Renal pelvis (tissue), 12 donors: ENCODE measurements at places on chromosomes 13 and 19. TPM values are rescaled to one million over a fixed set of nuclear protein-coding genes. Genes with fewer than 3 reads are reported as not detected.

MRPL57 gene
- polyA plus RNA-seq, result 25.2 TPM

GRCh38 chr13:44191504-44192171 lies 182.0 kb upstream of the SERP2 start:
- DNase-seq, result peak; percentile 45

LRP3 gene
- polyA plus RNA-seq, result 22.6 TPM

GRCh38 chr19:45218911-45219743 lies 26.1 kb downstream of the EXOC3L2 start:
- no peak for DNase-seq

DNA sequence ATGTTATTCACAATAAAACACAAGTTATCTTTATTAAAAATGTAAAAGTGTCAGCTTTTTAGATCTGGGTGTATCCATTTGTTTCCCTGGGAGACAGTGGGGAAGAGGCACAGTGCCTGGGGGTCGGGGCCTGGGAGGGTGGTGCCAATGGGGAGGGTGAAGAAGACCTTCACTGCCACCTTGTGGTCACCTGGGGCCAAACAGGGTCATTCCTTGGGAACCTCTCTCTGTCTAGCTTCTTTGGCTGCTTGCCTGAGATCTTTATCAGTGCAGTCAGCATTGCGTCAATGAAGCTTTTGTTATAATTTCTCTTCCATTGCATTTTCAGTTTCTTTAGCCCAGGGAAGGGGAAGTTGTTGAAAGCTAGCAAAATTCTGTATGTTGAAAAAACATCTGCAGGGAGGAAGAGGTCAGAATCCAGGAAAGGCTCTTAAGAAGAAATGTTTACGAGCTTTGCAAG lies 39.1 kb downstream of the PCDH8 start:
- DNase-seq, result peak; percentile 60

DNA sequence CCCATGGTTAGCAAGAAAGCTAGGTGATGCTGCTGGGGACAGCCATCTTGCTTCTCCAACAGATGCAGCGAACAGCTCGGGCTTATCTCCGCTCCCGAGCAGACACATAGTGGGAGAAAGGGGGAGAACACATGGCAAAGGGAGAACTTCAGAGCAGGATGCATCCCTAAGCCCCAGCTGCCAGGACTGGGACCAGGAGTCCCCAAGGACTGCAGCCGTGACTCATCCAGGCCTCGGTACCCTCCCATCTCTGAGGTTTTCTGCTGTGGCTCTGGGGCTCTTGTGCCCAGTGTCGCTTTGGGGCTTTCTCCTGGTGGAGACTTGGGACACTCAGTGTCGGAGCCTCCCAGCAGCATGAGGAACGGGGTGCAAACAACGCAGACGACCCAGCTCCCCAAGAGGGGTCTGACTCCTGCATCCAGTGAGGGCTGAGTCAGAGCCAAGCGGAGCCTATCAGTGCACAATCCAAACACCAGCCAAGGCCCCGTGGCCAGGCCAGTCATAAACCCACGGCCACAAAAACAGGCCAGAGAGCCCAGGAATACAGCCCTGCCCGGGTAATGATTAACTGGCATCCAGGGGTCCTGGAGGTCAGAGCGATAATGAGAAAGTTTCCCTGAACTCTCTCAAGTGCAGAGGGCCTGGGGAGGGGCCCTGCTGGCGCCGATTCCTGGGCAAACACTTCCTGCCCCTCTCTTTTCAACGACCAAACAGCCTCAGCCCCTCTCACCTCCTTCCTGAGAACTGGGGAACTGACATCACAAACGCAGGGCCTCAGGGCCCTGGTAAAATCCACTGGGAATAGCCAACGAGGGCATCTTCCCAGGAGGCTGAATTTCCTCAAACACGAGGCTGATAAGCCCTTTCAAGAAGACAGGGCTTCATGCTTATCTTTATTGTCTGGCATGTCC lies 202.9 kb downstream of the USP12 start:
- DNase-seq, result no peak

- no peak for DNase-seq
Measured at GRCh38 chr13:79374578-79374977, 31.5 kb downstream of the RBM26 start.

GRCh38 chr13:97395447-97396136 lies 38.4 kb upstream of the RAP2A start:
- no peak for DNase-seq

- DNase-seq, result no peak
Measured at GRCh38 chr13:93307136-93307535, 80.5 kb downstream of the GPC6 start.

DCLK1 gene
- polyA plus RNA-seq, result 4.5 TPM

GRCh38 chr13:53901593-53901992 lies 873.0 kb downstream of the OLFM4 start:
- no peak for DNase-seq

ZNF583 gene
- polyA plus RNA-seq, result 9.6 TPM

- no peak for DNase-seq
Measured at GRCh38 chr19:51766461-51766860, 5.5 kb downstream of the FPR2 start.

DNA sequence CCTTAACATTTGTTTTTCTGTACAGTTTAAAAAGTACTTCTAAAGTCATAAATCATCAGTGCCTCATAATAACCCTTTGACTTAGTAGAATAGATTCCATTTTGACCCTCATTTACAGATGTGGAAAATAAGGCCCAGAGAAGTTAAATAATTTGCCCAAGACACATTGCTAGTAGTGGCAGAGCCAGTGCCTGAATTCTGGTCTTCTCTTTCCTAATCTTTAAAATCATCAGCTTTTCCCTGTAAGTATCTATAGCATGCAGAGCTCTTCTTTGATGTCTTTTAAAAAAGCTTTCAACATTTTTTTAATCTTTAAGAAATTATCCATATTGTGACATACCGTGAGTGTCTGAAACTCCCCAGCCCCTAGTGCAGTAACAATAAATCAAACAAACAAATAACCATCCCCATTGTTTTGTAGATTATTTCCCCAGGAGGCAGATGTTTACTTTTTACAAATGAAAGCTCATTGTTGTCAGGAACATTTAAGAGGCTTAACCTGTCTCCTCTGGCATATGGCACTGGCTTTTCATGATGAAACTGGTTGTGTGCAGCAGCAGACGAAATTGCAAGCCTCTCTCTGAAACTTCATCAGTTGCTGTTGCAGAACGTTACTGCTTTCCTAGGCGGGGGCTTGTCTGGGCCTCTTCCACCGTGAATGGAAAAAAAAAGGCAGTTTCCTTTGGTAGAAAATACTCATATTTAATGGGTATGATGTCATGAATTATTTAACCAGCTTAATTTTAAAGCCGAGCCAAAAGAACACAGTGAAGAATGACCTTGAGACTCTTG lies 31.7 kb upstream of the PCDH8 start:
- DNase-seq, result no peak

MYH14 gene
- polyA plus RNA-seq, result 27.2 TPM
